Immature natural killer cell (primary cell): ENCODE measurements at places on chromosomes 11 and 22.
A peak's percentile ranks its signal among the peaks of the same experiment; 100 is the strongest.

DNA sequence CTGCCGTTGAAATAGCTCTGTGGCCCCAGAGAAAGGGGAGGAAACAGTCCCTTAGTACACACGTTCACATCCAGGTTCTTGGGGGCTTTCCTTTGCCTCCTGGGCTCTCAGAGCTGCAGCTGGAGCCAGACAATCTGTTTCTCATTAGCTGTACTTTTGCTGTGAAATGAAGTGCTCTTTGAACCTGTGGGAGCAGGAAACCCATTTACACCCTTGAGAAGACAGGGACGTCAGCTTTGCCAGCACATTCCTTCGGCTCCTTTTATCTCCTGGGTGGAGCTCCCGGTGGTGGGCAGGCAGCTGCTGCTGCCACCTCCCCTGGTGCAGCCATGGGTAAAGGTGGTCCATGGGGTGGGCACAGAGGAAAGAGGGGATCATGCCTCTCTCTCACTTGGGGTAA lies 80.6 kb upstream of the TIMP3 start:
- H3K27me3 ChIP-seq = peaks cover 2% of the 10 kb centered on the region
- no peak for DNase-seq
- H3K4me3 ChIP-seq = no peak overlapping the region
- no peak overlapping the region for H3K27ac ChIP-seq

GRCh38 chr22:29157759-29158535 lies 47.7 kb upstream of the EMID1 start:
- H3K36me3 ChIP-seq = no peaks in the 10 kb centered on the region
- no peak overlapping the region for H3K4me3 ChIP-seq
- no peak for DNase-seq
- H3K4me1 ChIP-seq = peaks cover 5% of the 10 kb centered on the region
- no peak overlapping the region for H3K27ac ChIP-seq
- peaks cover 8% of the 10 kb centered on the region for H3K27me3 ChIP-seq

DNA sequence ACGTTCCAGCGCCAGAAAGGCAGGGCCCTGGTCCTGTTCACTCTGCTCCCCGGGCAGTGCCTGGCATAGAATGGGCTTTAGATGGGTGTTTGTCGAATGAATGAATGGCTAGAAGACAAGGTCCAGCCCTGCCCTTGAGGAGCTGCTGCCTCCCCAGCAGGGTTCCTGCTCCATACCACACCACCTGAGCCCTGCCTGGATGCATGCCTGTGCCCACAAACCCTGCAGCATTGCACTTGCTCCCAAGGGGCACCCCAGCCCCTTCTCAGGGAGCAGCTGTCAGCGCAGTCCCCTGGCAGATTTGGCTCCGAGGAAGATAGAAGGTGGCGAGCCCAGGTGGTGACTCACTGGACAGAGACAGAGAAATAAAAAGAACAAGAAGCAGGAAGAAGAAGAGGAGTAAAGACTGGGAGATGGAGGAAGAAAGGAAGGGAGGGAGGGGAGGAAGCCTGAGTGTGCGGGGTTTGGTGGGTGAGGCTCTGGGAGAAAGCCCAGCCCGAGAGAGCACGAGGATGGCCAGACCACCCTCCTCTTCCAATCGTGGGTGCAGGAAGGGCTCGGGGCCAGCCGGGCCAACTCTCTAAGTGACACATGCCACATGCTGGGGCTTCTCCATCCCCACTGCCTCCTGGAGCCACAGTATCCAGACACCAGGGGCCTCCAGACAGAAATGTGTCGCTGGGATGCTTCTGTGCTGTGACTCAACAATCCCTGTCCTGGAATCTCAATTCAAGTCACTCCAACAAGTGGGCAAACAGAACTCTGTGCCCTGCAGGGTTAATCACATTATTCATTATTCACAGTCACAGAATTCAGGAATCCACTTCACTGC lies 1474.3 kb downstream of the BRD1 start:
- H3K27ac ChIP-seq = no peak overlapping the region
- no peaks in the 10 kb centered on the region for H3K36me3 ChIP-seq
- no peak overlapping the region for H3K4me3 ChIP-seq
- DNase-seq = no peak

DNA sequence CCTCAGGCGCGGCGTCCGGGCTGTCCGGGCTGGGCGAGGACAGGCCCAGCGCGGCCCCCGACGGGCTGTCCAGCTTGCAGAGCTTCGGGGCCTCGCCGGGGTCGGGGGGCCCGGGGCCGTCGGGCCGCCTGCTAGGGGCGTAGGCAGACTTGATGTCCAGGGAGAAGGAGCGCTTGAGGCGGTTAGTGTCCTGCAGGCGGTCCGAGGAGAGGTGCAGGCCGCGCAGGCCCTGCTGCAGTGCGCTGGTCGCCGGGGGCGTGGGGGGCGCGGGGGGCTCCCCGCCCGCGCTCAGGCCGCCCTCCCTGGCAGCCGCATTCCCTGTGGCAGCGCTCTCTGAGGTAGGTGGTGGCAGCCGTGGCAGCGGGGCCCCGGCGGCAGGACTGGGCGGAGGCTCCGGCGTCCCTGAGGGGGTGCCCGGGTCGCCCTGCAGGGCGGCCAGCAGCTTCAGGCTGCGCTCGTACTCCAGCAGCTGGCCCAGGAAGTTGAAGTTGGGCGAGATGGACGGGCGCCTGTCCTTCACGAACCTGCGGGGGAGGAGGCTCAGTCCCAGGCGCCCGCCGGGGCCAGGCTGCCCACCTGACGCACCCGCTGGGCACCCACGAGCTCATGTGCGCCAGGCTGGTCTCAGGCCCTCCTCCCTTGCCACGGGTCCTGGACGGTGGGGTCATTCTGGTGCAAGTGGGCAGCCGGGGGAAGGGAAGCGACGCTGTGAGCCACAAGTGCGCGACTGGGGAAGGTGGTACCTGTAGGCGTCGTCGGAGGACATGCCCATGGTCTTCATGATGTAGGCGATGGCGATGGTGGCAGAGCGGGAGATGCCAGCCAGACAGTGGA lies 14.8 kb downstream of the DUSP8 start:
- no peak overlapping the region for H3K4me3 ChIP-seq
- H3K36me3 ChIP-seq = no peaks in the 10 kb centered on the region
- H3K27me3 ChIP-seq = peaks cover 6% of the 10 kb centered on the region
- H3K27ac ChIP-seq = no peak overlapping the region

GRCh38 chr11:1881442-1882264 lies 10.0 kb downstream of the PRR33 start:
- no peak overlapping the region for H3K27ac ChIP-seq
- H3K4me3 ChIP-seq = no peak overlapping the region
- no peaks in the 10 kb centered on the region for H3K27me3 ChIP-seq
- DNase-seq = no peak
- H3K36me3 ChIP-seq = no peaks in the 10 kb centered on the region
- peaks cover 32% of the 10 kb centered on the region for H3K4me1 ChIP-seq

DNA sequence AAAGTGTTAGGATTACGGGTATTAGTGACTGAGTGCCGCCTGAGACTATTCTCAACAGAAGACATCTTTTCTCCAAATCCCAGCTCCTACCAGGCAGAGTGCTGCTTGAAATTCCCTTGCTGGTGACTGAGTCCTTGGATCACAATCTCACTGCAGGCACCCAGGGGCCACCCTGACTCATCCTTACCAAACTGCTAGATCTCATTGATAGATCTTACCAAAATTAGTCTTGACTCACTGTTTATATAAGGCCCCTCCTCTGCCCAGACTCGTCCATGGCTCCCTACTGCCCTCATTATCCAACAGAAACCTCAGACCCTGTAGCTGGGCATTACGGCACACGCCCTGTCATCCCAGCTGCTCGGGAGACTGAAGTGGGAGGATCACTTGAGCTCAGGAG lies 14.7 kb downstream of the TBC1D10A start:
- no peak for DNase-seq
- H3K4me3 ChIP-seq = no peak overlapping the region
- H3K36me3 ChIP-seq = no peaks in the 10 kb centered on the region
- H3K27ac ChIP-seq = no peak overlapping the region
- peaks cover 2% of the 10 kb centered on the region for H3K27me3 ChIP-seq

- H3K36me3 ChIP-seq = no peaks in the 10 kb centered on the region
- H3K27me3 ChIP-seq = peaks cover 2% of the 10 kb centered on the region
- DNase-seq = no peak
- H3K4me1 ChIP-seq = peaks cover 19% of the 10 kb centered on the region
- no peak overlapping the region for H3K4me3 ChIP-seq
Observed at GRCh38 chr11:109968781-109969180, 124.4 kb upstream of the ZC3H12C start.

- H3K4me3 ChIP-seq = no peak overlapping the region
- H3K27ac ChIP-seq = no peak overlapping the region
- peaks cover 2% of the 10 kb centered on the region for H3K27me3 ChIP-seq
- H3K36me3 ChIP-seq = no peaks in the 10 kb centered on the region
- no peaks in the 10 kb centered on the region for H3K4me1 ChIP-seq
Observed at GRCh38 chr11:44335052-44335760, 25.3 kb upstream of the ALX4 start.

- no peak overlapping the region for H3K27ac ChIP-seq
- no peaks in the 10 kb centered on the region for H3K27me3 ChIP-seq
- H3K4me1 ChIP-seq = no peaks in the 10 kb centered on the region
- DNase-seq = no peak
- H3K4me3 ChIP-seq = no peak overlapping the region
Observed at GRCh38 chr11:57001674-57002401, 13.1 kb downstream of the OR5AK2 start.

GRCh38 chr11:33635161-33635560 lies 65.5 kb downstream of the C11orf91 start:
- H3K27me3 ChIP-seq = peaks cover 4% of the 10 kb centered on the region
- H3K36me3 ChIP-seq = peaks cover 3% of the 10 kb centered on the region
- no peak for DNase-seq
- no peak overlapping the region for H3K27ac ChIP-seq
- H3K4me3 ChIP-seq = no peak overlapping the region

DNA sequence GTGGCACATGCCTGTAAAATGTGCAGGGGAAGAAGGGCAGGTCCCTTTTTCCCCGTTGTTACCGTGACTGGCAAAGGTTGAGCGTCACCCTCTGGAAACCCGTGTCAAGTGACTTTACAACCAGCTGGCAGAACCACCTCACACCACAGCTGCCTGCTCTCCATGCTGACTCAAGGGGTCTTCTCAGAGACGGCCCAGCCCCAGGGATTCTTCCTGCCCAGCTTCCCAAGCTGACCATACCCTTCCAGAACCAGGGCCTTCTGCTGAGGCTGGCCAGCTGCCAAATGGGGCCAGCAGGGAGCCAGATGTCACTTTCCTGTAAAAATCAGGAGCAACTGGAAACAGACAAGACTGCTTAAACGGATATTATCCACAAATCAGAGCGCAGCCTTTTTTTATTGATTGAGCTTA lies 6.3 kb downstream of the PC start:
- no peaks in the 10 kb centered on the region for H3K27me3 ChIP-seq
- no peaks in the 10 kb centered on the region for H3K36me3 ChIP-seq
- no peak overlapping the region for H3K27ac ChIP-seq
- no peak overlapping the region for H3K4me3 ChIP-seq

DNA sequence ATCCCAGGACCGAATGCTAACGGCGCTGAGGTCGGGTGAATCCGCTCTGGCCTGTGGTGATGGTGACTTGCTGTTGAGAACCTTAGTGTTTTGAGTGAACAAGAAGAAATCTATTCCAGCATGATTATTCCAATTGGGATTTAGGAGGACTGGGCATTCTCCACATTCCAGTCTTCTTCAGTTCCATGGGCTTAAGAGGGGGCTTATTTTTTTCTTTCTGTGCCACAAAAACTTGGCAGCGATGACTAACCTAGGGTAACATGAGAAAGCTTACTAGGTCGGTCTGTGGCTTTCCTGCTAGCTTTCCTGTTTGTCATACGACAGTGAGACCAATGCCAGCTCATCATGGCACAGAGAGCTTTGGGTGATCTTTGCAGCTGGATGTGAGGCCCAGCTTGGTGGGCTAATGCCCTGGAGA lies 62.9 kb upstream of the ATXN10 start:
- H3K4me3 ChIP-seq = peak overlapping the region; percentile 76
- no peaks in the 10 kb centered on the region for H3K36me3 ChIP-seq
- H3K27ac ChIP-seq = peak overlapping the region; percentile 59
- DNase-seq = peak; percentile 32
- peaks cover 9% of the 10 kb centered on the region for H3K27me3 ChIP-seq
- peaks cover 26% of the 10 kb centered on the region for H3K4me1 ChIP-seq

GRCh38 chr11:2537010-2537705 lies 92.3 kb downstream of the KCNQ1 start:
- peaks cover 3% of the 10 kb centered on the region for H3K27me3 ChIP-seq
- no peak overlapping the region for H3K4me3 ChIP-seq
- peaks cover 13% of the 10 kb centered on the region for H3K4me1 ChIP-seq
- no peak for DNase-seq
- no peaks in the 10 kb centered on the region for H3K36me3 ChIP-seq
